ENCODE measurements at places on chromosomes 2 and 18.

DNA sequence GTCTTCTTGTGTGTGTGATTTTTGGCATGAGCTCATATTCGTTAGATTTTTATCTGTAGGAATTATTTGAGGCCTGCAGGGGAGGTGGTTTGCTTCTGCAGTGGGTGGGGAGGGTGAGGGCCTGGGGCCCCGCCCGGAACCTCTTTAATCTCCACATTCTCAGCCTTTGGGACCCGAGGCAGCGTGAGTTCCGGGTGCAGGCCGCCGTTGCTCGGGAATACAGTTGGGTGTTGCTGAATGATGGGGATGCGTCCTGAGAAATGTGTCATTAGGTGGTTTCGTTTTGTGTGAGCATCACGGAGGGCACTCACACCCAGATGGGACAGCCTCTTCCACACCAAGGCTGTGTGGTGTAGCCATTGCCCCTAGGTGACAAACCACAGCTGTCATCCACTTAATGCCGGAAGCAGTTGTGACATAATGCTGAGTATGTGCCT is 13.7 kb upstream of the GAL3ST2 start:
- no peak for DNase-seq

DNA sequence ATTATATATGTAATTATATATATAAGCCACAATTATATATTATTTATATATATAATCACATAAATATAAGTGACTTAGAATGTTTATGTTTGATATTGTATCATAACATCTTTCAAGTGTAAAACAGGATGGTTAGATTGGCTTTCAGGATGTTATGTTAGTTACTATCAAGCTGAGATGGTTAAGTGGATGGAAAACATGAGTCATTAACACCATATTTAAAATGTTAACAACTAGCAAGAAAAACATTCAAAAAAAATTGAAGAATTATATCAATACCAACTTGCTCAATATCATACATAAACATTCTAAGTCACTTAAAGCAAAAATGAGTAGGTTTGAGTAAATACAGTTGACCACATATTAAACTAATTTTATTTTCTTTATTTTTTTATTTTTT is 21.8 kb upstream of the RAB27B start:
- peak; percentile 46 for DNase-seq

- no peak for DNase-seq
Observed at GRCh38 chr18:34370704-34371395, 146.1 kb upstream of the NOL4 start.

DNA sequence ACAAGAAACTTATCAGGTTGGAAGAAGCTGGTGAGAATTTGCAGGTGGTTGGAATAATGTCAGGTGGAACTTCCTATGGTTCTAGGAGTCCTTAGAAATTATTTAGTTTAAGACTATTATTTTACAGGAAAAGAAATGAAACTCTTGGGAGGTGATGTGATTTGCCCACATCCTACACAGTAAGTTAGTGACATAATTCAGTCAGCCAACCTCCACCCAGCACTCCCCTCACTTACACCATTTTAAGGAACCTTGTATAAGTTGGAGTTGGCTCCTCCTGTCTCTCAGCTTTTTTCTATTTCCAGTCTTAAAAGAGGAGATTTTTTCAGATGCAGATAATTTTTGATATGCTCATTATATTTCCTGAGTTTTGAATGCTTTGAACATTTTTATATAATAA is 86.4 kb downstream of the SKA1 start:
- DNase-seq, result no peak

DNA sequence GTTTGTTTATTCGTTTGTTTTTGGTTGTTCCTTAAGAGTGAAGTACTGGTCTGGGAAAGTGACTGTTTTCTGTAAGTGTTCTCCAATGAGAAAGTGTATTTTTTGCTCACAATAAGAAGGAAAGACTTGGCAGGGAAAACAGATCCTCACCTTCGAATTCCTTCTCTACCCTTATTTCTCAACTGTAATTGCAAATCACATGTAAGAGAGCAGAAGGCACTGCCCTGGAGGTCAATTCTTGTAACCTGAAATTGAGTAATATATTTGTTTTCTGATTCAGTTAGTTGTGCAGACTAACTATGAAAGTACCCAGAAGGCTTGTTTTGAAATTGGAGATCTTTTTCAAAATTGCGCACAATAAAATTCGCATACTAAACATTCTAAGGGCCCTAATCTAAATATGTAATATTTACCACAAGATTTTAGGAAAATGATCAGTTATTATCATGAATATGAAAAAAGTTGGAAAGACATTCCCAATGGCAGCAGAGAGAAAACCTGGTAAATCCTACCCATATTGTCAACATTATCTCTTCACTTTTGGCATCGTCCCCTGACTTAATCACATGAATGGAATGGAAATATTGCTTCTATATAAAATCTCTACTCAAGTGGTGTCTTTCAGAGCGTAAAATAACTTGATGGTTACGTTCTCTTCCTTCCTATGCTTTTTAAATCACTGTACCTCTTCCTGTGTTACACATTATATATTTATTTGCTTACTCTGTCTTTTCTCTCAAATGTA is 24.1 kb downstream of the TFPI start:
- DNase-seq, result no peak

GRCh38 chr18:13446610-13447461 is 228.3 kb downstream of the LDLRAD4 start:
- no peak for DNase-seq

GRCh38 chr2:49335546-49335945 is 181.2 kb upstream of the FSHR start:
- no peak for DNase-seq

DNA sequence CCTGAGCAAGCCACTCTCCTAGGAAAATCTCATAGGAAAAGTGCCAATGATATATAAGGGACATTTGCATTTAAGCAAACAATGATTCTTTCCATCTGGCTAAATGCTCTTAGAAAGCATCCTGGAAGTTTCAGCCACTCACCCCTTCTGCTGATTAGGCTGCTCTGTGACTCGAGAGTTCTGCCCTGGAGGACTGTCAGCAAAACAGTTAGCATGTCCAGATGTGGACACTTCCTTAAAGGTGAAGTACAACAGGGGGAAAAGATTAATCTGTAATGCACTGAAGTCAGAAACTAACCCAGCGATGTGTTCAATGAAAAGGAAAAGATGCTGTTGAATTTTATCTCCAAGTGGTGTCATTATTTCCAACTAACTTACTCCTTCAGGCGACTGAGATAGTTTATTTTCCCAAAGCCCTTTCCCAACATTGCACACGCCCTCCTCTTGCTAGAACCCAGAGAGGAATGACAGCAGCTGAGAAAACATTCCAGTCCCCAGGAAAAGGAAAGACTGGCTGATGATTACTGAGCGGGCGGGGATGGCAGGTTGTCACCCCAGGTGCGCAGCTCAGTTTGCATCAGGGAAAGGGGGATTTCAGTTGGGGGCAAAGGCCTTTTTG is 214.0 kb downstream of the SS18 start:
- DNase-seq, result no peak

DNA sequence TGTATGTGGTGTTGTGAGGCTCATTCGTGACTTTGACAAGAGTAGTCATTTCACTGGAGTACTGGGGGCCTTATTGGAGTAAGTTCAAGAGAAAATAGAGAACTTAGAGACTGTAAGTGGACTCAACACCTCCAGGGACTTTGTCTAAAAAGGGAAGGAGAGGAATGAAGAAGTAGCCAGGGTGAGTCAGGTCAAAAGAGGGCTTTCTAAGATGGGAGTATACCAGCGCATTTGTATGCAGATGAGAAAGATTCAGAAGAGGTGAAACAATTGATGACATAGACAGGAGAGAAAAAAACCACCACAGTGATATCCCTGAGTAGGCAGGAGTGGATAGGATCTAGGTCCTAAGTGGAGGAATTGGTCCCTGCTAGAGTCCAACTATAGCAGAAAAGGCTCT is 246.8 kb downstream of the IKZF2 start:
- DNase-seq, result no peak

GRCh38 chr2:9401646-9402371 is 21.5 kb downstream of the ITGB1BP1 start:
- DNase-seq, result no peak

DNA sequence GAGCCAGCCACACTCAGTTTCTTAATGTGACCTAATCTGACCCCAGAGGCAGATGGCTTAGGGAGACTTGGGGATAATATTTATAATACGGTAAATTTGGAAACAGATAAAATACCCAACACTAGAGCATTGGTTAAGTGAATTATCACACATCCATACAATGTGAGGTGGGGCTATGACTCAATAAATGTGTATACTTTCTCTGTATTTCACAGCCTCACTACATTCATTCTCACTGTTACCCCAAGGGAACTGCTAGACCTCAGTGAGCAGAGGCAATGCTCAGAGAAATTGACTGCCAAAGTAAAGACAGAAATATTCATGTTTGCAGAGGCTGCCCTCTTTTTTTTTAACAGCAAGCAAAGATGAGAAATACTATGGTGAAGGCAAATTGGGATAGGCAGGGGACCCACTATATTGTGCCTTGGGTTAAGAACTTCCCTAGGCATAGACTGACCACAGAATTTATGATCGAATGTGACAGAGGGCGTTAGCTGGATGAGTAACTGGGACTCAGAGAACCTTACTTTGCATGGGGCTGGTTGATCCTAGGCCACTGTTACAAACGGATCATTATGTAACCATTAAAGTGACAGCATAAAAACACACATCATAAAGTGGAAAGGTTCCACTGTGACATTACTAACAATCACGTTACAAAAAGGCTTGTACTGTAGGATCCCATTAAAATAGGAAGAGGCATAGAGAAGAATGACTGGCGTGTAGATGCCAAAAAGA is 246.0 kb upstream of the LYPD1 start:
- peak; percentile 26 for DNase-seq

- DNase-seq, result no peak
Observed at GRCh38 chr2:177383935-177384334, 8.6 kb upstream of the AGPS start.

DNA sequence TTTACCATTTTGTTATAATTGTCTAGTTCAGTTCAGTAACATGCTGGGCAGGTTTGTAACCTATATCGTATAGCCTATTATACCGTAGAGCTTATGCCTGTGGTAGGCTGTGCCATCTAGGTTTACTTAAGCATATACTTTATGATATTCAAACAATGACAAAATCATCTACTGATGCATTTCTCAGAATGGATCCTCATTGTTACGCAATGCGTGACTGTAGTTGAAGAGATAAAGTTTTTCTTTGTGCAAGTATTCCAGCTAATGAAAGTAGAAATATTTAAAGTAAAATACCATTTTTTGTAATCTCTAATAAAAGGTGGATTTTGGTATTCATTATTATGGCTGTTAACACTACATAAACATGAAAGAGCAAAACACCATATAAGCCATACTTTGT is 100.2 kb downstream of the LRRTM4 start:
- DNase-seq, result no peak
